ENCODE measurements at places on chromosomes 7 and 10.
A peak's percentile ranks its signal among the peaks of the same experiment; 100 is the strongest.

DNA sequence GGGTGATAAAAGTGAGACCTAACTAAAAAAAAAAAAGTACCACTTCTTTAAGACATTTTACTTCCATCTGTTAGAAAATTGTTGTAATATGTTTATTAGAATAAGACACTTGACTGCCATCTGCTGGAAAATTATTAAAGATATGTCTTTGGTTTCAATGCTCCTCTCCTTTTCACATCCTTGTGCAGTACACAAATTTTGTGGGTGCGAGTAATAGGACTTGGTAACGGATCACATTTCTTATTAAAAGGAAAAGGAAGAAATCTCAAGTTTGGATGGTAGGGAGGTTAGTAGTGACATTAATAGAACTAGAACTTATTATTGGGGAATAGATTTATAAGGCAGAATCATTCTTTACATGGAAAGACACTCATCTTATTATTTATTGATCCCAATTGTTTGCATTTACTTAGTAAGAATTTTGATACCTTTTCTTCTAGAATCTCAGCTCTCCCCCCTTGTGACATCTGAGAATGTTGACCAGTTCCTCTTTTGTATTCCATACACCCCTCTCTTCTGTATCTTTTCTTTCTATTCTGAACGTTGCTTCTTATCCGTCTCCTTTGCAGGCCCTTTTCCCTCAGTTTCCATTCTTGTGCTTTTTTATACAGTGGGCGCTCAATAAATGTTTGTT lies 43.0 kb upstream of the RPA3 start:
- peak; percentile 39 for DNase-seq

GRCh38 chr7:98211676-98212531 lies 665 bp downstream of the BHLHA15 start:
- no peak for DNase-seq

DNA sequence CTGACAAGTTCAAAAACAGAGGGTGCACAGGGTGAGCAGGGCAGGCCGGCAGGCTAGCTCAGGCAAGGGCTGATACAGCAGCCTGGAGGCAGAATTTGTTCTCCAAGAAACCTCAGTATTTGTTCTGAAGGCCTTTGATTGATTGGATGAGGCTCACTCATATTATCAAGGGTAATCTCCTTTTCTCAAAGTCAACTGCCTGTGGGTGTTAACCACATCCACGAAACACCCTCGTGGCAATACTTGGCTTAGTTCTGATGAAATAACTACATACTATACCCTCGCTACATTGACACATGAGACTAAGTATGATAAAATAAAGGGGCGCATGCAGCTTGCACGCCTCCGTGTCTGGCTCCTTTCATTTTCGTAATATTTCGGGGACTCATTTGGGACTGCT lies 4.4 kb upstream of the PPP2R2D start:
- DNase-seq = no peak

- no peak for DNase-seq
Measured at GRCh38 chr10:47013507-47014154, 102.4 kb downstream of the PTPN20 start.

- DNase-seq = no peak
Measured at GRCh38 chr10:126349101-126349500, 39.2 kb downstream of the ADAM12 start.
